ENCODE measurements at places on chromosomes 16 and 17.

DNA sequence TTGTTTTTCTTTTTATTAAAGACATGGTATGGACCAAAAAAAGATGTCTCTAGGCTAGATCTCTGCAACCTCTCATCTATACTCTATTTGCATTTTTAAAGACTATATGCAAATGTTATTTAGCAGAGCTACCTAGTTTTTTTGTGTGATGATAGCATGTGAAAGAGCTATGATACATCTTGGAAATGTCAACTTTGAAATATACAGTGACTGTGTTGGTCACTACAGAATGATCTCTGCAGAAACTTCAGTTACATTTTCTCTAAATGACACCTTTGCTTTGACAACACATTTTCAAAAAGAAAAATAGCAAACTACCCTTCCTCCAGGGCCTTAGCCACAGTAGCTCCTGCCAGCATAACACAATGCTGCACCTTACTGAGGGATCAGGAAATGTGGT is 86.6 kb downstream of the PRKCB start:
- no peak for DNase-seq

DNA sequence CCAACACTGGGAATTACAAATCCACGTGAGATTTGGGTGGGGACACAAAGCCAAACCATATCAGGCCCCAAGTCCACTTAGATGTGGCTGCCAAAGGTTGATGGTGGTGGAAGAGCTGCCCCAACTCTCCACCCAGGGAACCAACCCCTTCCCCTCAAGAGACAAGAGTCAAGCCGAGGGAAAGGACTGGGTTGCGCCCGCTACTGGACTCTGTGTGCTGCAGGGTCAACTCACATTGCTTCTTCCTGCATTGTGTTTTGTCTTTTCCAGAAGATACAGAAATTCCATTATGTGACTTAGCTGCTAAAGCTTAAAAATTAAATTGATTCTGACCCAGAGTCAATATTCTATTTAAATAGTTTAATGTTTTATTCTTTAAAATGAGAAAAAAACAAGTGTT is 58.5 kb downstream of the ADAMTS18 start:
- no peak for DNase-seq

DNA sequence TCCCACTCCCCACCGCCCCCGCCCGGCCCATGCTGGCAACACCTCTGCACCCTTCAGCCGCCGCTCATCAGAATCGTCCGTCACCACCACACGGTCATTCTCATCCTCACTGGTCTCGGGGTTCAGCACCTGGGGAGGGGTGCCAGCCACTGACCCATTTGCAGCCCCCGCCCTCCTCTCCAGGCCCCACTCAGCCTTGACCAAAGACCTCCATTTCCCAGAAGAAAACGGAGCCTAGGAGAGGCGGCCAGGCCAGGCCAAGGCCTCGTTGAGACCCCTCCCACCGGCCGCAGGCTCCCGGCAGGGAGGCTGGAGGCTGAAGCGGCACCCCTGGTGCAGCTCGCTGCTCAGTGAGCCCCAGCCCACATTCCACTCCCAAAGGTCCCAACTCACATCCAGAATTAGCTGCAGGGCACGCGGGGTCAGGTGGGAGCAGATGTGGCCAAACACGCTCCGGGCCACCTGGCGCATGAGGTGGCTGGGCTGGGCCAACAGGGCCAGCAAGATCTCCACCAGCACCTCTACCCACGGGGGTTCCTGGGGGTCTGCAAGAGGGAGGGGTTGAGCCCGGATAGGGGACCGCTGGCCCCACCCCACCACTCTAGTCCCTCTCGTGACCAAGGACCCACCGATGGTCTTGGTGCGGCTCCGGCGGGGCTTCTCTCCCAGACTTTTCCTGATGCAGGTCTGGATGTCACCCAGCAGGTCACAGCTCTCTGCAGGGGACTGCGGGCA is 9.8 kb downstream of the MYBBP1A start:
- DNase-seq = no peak

- no peak for DNase-seq
These were observed 3.1 kb downstream of the CACNB1 start for GRCh38 chr17:39194089-39194984.

- DNase-seq = no peak
These were observed 4.9 kb upstream of the RBL2 start for GRCh38 chr16:53429221-53429943.
